ENCODE measurements at places on chromosomes 5 and 9. TPM values are rescaled to one million over a fixed set of nuclear protein-coding genes. Genes with fewer than 3 reads are reported as not detected.

- no peak for DNase-seq
These were observed 199.6 kb downstream of the KCTD16 start for GRCh38 chr5:144370273-144370672.

DNA sequence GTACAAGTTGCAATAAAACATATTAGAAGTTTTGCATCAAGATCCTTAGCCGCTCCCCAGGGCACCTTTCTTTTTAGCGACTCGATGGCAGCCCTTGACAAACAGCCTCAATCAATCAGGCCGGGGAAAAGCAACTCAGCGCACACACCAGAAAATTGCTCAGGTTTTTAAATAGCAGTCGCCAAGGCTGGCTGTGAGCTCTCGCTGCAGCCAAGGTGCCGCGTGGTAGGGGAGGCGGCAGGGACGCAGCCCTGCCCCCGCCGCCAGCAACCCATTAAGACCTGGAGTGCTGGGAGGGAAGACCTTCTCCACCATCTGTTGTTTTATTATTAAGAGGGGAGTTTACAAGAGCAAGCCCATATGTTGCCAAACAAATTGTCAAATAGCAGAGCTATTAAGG lies 22.6 kb downstream of the ASS1 start:
- DNase-seq = no peak

GRCh38 chr9:109134167-109134578 lies 14.4 kb upstream of the TMEM245 start:
- no peak for DNase-seq

GRCh38 chr5:6950860-6951259 lies 237.6 kb downstream of the TENT4A start:
- DNase-seq = no peak

- no peak for DNase-seq
These were observed 9.8 kb downstream of the OCLN start for GRCh38 chr5:69502367-69502766.

- no peak for DNase-seq
These were observed 47.1 kb downstream of the ZNF622 start for GRCh38 chr5:16418471-16418922.

DNA sequence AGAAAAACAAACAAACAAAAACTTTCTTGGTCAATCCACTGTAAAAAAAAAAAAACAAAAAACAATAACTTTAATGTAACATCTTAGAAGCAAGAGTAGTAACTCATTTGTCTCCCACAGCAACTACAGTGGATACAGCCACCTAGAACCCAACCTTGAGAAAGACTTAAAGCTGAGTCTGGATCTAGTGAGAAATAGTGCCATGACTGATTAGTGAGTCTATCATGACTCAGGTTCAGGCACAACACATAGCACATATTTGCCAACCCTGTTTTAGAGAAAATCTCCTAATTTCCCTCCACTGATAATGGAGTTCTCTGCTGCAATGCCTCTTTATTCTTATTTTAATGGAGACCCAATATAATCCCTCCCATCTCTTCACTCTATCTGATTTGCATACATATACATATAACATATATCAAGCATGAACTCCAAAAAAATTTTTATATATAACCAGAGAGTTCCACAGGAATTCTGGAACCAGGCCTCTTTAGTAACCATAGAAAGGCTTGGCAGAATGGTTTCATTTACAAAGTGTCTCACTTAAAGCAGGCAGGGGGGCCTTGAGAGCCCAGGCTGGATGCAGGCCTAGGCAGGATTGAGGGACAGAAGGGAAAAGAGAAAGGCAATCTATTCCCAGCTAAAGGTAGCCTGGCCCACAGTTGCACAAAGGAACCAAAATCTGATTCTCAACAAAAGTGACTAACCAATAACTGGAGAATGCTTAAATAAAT lies 11.9 kb upstream of the NR4A3 start:
- DNase-seq = no peak

The ALDH1B1 gene
- total RNA-seq = 22.2 TPM

The IL4 gene
- 6.8 TPM for total RNA-seq

The ISL1 gene
- total RNA-seq = not detected

All from activated CD4-positive, alpha-beta memory T cell treated with anti-CD3 and anti-CD28 coated beads for 36 hours (primary cell).